ENCODE measurements at places on chromosomes 7 and 10.

DNA sequence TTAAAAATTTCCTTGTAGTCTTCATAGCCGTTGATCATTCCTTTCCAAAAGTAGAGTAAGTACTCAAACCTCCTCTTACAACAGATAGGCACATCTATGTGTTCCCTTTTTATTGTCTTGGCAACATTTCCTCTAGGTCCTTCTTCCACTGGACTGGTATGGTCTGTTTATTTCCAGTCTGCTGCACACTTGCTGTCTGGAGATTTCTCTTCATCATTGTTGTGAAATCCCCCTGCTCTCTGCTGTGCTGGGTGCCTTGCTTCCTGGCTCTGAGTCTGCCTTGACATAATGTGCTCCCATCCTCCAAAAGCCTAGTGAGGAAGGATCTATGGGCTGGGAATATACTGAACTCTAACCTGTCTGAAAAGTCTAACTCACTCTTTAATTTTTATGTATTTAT is 545.3 kb upstream of the VSTM2A start:
- no peak for DNase-seq

DNA sequence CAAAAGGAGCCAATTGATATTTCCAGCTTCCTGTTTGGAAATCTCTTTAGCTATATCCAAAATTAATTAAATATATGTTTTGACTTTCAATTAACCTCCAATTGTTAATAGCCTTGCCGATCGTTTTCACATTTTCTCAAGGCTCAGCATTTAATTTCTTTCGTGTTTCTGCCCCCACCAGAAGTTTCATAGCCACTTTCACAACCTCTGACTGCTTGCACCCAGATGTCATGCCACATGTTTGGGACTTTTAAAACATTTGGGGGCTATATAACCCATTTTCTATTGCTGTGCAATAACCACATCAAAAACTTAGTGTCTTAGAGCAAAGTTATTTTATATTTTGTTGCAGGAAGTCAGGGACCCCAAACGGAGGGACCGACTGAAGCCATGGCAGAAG is 510.6 kb upstream of the CNTNAP2 start:
- DNase-seq = no peak

DNA sequence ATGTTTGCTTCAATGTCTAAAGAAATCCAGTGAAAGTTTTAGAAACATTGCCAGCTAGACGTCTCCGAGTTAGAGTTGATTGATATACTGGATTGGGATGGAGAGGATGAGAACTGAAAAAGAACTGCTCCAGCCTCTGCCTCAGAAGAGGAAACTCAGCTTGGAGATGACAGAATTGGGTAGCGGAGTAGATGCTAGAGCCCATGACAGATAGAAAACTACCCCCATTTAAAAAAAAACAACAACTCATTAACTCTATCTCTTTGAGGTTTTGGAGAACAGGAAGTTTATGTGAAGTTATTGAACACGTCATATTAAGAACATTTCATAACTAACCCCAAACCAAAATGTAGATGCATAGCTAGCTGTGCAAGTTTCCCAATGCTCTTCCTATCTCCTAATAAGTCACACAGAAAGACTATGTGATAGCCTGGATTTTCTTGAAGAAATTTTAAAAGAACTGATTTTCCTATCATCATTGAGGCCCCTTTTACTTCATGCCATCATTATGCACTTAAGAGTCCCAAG is 28.3 kb upstream of the AFAP1L2 start:
- DNase-seq = no peak

GRCh38 chr10:28984431-28984830 is 304.4 kb upstream of the LYZL1 start:
- peak; percentile 82 for DNase-seq

DNA sequence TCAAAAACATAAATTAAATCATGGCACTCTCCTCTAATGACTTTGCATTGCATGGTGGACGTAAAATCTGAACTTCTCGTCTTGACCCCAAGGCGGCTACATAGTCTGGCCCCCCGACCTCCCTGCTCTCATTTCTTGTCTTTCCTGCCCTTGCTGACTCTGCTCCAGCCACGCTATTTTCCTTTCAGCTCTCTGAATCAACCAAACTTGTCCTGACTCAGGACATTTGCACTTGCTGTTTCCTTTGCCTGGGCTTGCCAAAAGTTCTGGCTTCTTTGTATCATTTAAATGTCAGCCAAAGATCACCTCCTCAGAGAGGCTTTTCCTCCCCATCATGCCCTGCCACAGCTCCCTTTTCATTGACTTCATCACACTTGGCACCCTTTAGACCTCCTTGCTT is 107.7 kb upstream of the NFE2L3 start:
- DNase-seq = no peak

GRCh38 chr7:78222001-78222751 is 423.6 kb downstream of the PHTF2 start:
- no peak for DNase-seq

DNA sequence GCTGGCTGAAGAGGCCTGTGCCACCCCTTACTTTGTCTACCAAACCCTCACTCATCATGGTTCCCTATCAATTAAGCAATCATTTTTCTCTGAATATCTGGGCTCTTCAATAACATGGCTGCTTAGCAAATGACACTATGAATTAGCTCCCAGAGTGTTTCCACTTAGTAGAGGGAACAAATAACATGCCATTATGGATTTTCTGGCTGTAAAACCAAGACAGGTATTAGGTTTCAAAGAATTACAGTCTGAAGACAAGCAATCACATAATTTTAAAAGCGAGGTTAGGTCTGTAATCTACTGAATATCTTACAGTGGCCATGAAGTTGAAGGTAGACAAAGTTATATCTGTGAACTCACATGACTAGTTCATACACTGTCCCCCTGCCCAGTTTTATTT is 220.8 kb upstream of the PHYHIPL start:
- no peak for DNase-seq

DNA sequence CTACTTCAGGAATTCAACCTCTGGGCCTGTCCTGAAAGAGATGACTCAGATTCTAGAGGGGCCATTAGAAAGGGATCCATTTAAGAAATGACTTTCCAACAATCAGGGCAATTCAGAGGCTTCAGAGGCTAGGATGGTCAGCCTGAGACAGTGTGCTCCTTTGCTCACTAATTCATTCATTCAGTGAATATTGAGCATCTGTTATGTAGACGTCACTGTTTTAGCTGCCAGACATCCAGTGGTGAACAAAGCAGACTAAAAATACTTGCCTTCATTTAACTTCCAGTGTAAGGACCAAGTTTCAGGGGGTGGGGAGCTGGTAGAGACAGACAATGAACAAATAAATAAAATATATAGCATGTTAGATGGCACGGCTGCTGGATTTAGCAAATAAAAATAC is 1.6 kb downstream of the KIAA1217 start:
- DNase-seq = no peak

- DNase-seq = peak; percentile 32
Observed at GRCh38 chr7:411677-412312, 107.9 kb downstream of the PDGFA start.

DNA sequence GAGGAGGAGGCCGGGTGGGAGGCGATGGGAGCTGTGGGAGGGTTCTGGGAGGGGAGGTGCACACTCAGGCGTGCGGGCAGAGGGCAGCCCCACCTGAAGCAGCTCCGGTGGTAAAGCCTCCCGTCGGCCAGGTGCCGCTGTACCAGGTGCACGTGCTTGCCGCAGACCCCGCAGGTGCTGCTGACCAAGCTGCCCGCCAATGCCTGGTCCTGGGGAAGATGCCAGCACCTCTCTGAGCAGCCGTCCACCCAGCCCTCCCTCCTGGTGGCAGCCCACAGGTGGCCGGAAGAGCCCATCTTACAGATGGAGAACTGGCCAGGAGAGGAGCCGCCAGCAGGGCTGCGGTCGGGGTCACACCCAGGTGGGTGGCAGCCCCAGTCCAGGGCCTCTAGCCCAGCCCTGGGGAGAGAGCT is 12.6 kb downstream of the MICALL2 start:
- peak; percentile 96 for DNase-seq

Data from RPMI8226 (cell line).